ENCODE measurements at places on chromosomes 2 and 18.

GRCh38 chr18:74378179-74378682, 62.6 kb downstream of the C18orf63 start:
- peak; percentile 46 for DNase-seq

GRCh38 chr18:58640428-58640805, 11.5 kb upstream of the ALPK2 start:
- DNase-seq, result no peak

- peak; percentile 85 for DNase-seq
Measured at GRCh38 chr2:238169048-238169707, 10.4 kb downstream of the ERFE start.

DNA sequence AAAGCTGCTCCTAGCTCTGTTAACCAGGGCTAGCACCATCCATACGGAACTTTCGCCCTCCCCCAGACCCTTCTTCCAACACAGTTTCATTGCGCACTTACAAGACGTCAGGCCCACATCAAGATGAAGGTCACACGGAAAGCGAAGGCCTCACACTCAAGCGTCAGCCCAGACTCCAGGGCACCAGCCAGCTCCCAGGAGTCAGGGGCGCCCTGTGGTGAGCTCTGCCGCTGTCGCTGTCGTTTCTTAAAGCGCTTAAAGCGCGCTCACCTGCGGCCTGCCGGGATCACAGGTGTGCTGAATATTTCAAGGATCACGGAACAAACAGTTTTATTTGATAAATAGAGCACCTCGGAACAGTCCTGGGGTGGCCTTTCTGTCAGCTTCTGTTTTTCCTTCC, 163.1 kb downstream of the CDH20 start:
- no peak for DNase-seq

All from AG08396 (cell line).